ENCODE measurements at places on chromosomes 1 and 21.

DNA sequence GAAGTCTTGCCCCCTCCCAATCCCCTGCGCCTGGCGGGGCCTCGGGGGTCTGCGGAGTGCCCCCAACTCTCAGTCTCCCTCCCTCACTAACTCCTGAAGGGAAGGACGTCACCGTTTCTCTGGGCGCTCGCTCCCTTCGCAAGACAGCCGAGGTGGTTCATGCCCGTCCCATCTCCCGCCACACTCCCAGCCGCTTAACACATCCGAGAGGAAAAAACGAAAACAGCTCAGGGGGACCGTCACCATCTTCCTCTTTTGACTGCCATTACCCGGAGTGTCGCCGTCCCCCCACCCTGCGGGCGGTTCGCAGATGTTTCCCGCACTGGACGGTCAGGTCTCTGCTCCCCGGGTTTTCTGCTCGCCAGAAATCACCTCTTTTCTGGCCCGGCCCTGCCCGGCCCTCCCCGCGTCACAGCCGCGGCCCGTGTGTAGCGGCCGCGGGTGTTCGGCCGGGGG, 532 bp downstream of the ERO1B start:
- peak; percentile 36 for DNase-seq

DNA sequence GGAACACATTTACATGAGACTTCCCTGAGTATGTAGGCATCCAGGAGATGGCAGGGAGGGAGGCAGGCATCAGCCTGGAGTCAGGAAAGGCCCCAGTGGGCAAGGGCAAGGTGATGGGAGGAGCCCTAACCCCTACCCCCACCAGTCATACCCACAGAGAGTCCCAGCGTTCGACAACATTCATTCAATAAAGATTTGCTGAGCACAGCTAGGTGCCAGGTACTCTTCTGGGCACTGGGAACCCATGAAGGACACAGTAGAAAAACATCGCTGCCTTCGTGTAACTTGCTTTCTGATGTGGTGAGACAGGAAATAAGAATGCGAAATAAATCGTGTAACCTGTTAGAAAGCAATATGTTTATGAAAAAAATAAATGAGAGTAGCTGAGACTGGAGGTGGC, 77.3 kb upstream of the GADD45A start:
- no peak for DNase-seq

DNA sequence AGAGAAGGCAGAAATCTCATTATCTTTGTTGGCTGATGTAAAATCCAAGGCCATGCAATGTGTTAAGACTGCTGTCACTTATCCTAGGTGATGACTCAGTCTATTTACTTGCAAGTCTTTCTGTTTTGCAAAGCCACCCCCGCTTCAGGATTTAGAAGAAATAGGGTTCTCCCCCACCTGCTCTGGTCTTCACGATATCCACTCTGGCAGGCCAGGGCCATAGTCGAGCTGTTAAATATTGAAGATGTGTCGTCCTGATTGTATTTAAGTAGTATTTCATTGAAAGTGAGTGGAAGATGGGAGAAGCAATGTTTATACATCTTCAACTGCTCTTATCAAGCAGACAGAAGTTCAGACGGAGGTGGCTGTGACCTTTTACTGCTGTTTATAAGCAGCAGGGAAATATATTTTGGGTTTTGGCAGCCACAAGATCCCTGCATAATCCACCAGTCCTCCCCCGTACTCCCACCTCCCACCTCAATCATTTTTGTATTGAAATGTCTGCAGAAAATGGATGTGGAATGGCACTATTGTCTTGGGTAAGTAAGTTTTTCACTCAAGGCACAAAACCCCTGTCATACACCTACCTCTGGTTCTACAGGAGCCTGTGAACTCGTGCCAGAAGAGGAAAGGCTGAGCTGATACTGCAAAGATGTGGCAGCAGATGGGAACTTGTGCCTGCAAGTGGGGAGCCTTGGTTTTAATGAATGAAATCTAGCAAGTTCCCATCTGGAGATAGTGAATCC, 117.4 kb downstream of the MRPS6 start:
- DNase-seq = no peak

DNA sequence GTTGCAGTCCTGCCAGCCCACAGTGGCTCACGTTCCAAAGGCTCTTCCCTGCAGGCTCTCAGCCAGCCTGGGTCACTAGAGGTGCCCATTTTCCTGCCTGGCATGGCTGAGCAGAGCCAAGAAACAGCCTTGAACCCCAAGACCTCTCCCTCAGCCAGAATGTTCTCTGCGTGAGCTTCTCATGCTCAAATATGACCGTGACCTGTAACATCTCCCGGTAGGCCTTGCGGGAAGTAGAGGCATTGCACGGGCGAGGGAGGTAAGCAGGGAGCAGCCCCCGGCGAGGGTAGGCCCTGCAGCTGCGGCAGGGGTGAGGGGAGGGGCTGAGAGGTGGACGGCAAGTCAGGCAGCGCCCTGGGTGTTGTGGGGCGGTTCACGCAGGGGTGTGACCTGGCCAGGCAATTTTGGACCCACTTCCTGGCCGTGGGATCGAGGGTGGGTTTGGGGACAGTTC, 20.0 kb downstream of the RRP1 start:
- DNase-seq = no peak

DNA sequence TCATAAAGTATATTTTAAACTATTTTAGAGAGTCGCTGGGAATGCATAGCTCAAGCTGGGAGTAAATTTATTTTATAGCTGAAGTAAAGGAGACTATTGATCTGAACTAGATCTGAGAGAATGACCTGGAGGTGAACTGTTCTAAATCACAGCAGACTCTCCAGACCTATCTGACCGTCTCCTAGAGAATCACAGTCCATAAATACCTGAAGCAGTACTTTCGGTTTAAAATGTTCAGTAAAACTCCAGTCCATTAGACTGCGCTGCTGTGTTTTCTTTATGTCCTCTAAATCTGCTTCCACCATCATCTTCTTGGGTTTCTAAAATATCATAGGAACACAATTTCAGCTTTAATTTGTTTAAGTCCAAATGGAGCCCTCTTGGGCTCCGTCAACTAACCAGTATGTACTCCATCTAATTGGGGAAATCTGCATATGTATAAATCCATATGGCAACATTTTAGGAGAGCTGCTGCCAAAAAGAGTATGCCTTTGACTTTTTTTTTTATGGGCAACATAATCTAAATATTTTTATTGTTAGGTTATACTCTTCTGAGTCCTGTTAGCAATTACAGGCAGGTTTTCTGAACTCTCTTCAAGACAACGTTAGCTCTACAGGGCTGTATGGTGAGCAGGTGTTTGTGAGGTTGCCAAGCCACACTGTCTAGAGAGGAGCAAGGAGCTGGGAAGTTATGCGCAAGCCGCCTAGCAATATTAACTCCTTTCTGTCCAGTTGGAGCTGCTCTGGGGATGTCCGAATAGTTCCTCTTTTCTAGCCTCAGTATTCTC, 111.2 kb downstream of the SPAG17 start:
- no peak for DNase-seq

GRCh38 chr1:115168026-115168425, 78.7 kb upstream of the TSPAN2 start:
- no peak for DNase-seq

DNA sequence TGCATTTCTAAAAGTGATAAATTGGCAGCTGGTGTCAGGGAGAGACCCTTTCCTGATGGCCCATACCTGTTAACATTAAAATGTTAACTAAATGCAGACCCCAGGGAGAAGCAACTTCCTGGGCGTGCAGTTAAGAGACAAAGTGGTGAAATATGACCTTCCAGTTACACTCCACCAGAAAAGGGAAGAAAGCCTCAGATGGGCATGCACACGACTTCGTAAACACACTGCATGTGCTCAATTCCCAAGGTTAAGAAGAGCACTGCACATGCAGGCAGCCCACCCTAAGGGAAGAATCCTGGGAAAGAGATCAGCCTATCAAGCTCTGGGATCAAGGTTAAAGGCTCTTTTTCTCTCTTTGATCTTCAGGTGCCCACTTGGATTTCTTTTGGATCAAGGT, 9.7 kb upstream of the GBP6 start:
- no peak for DNase-seq

GRCh38 chr1:108643492-108644335, 17.2 kb downstream of the HENMT1 start:
- DNase-seq = peak; percentile 50

- no peak for DNase-seq
Observed at GRCh38 chr1:11178021-11179015, 10.8 kb upstream of the ANGPTL7 start.

DNA sequence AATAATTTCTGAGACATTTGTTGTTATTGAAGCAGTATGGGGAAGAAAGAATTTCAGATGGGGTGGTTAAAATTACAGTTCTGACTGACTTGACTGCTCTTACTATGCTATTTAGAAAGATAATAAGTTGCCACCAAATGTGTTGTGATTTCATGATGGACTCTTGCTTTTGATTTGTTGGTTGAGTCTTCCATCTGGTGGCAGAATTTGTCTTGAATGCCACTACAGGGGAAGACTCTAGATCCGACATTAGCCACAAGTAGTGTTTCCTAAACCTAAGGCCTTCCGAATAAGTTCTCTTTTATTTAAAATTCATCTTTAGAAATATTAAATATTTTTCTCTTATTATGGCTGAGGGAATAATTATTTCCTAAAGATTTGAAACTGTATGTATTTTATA, 190.9 kb upstream of the ADGRL4 start:
- no peak for DNase-seq

- no peak for DNase-seq
Observed at GRCh38 chr1:2345297-2346075, 45.9 kb downstream of the MORN1 start.

DNA sequence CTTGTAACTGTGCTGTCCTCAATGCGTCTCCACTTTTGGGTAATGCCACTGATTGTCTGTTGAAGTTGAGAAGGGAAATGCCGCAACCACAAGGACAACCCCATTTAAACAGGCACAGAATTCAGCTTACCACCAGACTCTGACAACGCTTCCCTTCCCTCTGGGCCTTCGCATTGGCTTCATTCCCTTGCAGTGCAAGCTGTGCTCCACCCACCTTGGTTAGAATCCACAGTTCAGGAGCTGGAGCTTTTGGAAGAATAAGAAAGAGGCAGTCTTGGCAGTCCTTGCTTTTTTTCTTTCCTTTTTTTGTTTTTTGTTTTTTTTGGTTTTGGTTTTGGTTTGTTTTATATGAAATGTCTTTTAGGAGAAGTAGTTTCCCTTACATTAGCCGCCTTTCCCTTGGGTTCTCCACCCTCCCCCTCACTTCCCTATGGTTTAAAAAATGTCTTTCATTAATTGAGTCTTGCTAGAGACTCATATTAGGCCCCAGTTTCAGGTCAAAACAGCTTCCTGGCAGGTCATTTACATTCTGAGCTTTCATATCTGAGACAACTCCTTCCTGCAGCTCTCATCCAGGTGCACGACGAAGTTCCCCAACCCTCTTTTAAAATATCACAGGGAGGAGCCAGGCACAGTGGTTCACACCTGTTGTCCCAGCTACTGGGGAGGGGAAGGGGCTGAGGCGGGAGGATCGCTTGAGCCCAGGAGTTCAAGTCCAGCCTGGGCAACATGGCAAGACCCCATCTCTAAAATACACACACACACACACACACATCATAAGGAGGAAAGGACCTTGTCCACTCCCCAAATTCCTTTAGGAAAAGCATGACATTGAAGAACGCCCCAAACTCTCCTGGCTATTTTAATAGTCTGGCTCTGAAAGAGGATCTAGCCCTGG, 20.7 kb upstream of the LAX1 start:
- DNase-seq = no peak

DNA sequence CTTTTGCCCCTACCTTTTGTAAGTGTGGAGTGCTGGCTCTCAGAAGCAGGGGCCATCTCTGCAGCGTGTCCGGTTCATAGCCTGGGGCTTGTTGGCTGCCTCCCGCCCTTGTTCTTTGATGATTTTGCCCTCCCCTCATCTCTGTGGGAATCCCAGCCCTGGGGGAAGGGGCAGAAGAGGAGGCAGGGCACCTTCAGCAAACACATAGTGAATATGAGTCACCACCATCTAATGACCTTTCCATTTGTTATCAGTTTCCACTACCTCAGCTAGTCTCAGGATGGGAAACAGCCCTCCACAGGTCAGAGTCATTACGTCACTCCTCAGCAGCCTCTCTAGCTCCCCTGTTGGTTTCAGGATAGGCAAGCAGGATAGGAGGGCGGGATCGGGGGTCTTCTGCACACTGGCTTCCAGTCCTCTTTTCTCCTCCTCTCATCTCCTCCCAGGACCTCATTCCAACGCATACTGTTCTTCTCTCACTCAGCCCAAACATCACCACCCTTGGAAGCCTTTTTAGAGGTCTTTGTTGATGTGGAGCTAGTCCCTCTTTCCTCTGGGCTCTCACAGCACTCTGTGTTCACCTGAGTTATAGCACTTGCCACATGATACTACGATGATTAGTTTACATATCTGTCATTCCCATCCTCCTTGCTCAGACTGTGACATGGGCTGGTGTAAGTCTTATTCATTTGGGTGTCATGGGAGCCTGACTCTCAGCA, 15.8 kb downstream of the GADD45A start:
- no peak for DNase-seq

GRCh38 chr1:109805486-109806165, 41.9 kb upstream of the EPS8L3 start:
- DNase-seq = no peak

- no peak for DNase-seq
Observed at GRCh38 chr1:64077281-64077940, 126.0 kb upstream of the UBE2U start.

DNA sequence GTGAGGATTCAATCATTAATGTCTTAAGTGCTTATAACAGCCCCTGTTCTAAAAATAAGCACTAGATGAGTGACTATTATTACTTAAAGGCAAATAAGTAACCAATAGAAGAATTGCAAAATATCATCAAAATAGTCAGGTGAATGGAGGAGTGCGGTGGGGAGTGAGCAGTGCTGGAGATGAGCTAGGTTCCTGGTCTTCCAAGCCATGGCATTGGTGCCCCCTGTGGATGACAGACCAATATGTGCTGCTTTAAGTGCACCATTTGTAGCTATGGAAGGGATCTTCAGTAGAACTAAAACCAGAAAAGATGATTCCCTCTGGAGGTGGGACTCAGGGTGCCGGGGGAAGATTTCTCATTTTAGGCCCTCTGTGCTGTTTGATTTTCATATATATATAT, 46.1 kb upstream of the SLC30A1 start:
- DNase-seq = no peak

- DNase-seq = no peak
Observed at GRCh38 chr1:32554288-32554687, 15.1 kb downstream of the ZBTB8A start.

GRCh38 chr1:224502459-224503160, 68.0 kb upstream of the WDR26 start:
- no peak for DNase-seq

- no peak for DNase-seq
Observed at GRCh38 chr1:40338745-40339419, 21.8 kb upstream of the COL9A2 start.
